ENCODE measurements at places on chromosomes 13 and 19.

DNA sequence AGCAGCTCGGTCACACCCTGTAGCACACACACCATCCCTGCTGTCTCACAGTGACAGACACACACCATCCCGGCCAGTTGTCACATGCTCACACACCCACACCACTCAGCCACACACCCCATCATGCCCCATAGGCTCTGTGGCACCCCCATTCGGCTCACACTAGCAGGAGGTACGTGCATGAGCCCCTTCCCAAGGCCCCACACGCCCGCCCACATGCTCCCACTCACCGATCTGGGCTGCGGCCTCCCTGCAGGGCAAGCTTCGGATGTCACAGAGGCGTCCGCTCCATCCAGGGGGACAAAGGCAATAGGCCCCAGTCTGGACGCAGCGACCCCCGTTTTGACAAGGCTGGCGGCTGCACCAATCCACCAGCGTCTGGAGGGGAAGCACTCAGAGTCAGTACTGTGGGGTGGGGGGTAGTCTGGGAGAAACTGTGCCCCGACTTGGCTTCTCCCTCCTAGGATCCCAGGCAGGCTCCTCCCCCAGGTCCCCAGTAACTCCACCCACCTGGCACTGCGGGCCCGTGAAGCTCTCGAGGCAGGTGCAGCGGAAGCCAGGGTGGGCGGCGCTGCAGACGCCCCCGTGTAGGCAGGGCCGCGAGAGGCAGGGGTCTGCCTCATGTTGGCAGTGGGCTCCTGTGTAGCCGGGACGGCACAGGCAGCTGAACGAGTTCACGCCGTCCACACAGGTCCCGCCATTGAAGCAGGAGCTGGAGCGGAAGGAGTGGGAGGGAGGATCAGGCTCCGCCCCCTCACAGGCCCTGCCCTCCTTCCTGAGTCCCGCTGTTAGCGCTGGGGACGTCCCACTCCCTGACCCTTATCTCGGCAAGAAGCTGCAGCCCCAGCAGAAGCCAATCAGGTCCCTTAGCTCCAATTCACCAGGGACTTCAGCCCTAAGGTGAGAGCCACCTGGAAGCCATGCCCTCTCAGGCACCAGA, 20.1 kb downstream of the NOTCH3 start:
- DNase-seq: no peak

GRCh38 chr13:112869202-112870050, 99.6 kb upstream of the MCF2L start:
- no peak for DNase-seq

DNA sequence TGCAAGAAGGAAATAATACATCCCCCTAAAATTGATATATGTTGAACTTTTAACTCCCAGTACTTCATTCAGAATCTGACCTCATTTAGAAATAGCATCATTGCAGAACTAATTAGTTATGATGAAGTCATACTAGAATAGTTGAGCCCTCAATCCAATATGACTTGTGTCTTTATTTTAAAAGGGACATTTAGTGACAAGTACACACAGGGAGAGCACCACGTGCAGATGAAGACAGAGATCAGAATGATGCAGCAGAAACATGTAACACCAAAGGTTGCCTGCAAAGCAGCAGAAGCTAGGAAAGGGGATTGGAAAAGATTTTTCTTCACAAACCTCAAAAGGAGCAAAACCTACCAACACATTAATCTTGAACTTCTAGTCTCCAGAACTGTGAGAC, 2602.5 kb downstream of the PCDH9 start:
- DNase-seq: no peak

DNA sequence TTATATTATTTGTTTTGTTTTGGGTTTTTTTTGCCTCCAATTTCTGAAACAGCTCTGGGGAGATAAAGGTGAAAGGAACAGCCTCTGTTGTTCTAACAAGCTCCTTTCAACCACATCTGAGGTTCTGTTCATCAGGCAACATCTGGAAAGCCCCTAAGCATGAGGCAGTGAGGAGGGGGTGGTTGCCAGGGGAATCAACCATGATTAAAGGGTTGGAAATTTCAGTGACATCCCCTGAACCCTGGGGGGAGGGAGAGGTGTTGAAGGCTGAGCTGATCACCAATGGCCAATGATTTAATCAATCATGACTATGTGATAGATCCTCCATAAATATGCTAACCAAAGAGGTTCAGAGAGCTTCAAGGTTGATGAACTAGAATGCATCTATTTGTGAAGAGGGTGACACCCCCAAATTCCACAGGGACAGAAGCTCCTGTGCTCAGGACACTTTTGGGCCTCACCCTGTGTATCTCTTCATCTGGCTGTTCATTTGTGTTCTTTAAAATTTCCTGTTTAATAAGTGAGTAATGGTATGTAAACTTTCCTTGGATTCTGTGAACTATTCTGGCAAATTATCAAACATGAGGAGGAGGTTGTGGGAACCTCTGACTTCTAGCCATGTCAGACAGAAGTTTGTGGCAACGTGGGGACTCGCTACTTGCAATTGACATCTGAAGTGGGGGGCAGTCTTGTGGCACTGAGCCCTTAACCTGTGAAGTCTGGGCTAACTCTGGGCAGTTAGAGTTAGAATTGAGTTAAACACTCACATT, 221.3 kb downstream of the NHLRC3 start:
- DNase-seq: peak; percentile 21

- DNase-seq: no peak
These were observed 11.8 kb downstream of the PEPD start for GRCh38 chr19:33509774-33510173.

- DNase-seq: peak; percentile 65
These were observed 2.4 kb upstream of the ARGLU1 start for GRCh38 chr13:106570299-106570852.

DNA sequence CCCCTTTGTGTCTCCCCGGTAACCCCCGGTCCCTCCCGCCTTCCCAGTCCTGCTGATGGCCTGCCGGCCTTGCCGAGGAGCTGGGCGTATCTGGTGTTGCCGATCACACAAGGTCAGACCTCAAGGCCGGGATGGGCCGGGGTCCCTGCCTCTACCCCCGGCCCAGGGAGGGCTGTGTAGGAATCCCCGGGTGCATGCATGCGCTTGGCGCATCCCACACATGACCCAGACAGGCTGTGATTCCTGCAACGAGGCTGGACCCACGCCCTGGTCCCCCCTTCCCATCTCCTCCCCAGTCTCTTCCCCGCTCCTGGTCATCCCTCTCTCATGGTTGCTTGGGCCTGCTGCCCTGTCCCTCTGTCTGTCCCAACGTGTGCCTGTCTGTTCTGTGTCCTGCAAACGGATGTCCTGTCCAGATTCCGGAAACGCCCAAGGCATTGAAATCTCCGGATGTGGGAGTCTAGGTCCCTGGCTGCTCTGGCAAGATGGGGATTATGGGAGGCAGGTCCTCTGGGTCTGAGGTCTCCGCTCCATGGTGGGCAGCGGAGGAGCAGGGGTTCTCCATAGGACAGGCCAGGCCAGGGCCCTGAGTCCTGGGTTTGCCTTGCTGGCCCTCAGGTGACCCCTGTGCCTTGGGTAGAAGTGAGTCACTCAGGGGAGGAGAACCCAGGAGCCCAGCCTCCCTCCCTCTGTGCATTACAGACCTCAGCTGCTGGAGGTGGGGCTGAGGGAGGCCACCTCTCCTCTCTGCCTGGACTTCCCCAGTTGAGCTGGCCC, 1.6 kb downstream of the PKN1 start:
- no peak for DNase-seq

DNA sequence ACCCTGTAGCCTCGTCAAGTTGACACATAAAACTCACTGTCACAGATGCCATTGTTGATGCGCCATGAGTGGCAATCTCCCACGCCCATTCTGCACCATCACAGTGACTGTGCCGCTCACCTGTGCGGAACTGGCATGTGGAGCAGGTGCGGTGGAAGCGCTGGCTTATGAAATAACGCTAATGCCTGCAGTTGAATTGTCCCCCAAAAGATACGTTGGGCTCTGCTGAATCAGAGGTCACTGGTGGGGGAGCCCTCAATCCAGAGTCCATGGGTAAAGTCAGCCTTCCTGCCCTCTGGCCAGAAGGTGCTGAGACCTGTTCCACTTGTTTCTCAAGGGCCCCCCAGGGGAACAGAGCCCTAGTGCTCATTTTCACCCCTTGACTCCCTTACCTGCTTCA, 2.9 kb upstream of the ARHGEF7 start:
- no peak for DNase-seq

GRCh38 chr19:42252365-42253244, 2.3 kb downstream of the ERF start:
- DNase-seq: no peak

DNA sequence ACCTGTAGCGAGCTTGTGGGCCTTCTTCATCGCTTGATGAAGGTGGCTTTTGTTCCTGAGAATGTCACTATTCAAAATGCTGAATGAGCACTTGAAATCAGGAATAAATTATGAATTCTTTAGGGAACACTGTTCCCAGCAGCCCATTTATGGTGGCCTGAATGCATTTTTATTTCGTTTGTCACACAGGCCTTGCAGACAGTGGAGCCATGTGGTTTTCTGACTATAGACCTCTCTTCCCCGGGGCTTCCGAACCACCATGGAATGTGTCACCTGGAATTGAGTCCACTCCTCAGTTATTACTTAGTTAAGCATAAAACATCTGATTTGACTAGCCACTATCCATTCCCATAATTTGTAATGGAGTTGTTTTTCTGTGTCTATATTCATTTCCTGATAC, 396.9 kb downstream of the IRS2 start:
- no peak for DNase-seq

- DNase-seq: no peak
These were observed 135.2 kb downstream of the EFNB2 start for GRCh38 chr13:106400289-106400688.

DNA sequence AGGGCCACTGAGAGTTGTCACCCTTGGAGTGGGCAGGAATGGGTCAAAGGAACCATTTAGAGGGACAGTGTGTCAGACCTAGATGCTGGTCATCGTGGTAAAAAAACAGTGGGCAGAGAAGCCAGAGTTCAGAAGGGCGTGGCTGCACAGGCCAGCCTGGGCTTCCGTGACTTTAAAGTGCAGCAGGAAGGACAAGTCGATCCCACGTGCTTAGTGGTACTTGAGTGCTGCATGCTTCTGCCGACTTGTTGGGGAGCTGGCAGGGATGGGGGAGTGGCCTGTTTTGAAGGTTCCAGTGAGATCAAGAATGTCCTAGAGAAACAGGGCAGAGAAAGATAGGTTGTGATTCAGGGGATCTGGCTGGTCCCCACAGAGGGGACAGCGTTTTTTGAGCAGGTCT, 17.0 kb downstream of the LYL1 start:
- DNase-seq: no peak

- DNase-seq: no peak
These were observed 579 bp downstream of the RPS9 start for GRCh38 chr19:54201172-54201701.

- no peak for DNase-seq
These were observed 5.5 kb upstream of the SERP2 start for GRCh38 chr13:44368062-44368591.

GRCh38 chr13:26377038-26377437, 123.1 kb downstream of the CDK8 start:
- no peak for DNase-seq

- DNase-seq: no peak
These were observed 270.0 kb upstream of the PCDH20 start for GRCh38 chr13:61685682-61686012.

DNA sequence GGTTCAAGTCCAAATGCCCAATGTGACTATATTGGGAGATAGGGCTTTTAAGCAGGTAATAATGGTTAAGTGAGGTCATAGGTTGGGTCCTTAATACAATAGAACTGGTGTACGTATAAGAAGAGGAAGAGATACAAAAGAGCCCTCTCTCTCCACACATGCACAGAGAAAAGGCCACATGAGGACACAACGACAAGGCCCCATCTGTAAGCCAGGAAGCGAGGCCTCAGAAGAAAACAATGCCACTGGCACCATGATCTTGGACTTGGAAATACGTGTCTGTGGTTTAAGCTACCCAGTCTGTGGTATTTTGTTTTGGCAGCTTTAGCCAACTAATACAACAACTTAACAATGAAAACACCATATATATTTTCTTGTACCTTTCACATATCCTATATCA, 23.4 kb upstream of the RFC3 start:
- DNase-seq: no peak

DNA sequence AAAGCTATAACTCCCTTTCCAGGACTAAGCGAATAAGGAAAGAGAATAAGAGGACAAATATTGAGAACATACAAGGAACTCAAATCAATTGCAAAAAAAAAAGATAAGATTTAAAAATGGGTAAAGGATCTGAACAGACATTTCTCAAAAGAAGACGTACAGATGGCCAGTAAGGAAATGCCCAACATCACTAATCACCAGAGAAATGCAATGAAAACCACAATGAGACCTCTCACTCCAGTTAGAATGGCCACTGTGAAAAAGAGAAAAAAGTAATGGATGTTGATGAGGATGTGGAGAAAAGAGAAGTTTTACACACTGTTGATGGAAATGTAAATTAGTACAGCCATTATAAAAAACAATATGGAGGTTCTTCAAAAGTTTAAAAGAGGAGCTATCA, 63.8 kb downstream of the VWA8 start:
- no peak for DNase-seq

DNA sequence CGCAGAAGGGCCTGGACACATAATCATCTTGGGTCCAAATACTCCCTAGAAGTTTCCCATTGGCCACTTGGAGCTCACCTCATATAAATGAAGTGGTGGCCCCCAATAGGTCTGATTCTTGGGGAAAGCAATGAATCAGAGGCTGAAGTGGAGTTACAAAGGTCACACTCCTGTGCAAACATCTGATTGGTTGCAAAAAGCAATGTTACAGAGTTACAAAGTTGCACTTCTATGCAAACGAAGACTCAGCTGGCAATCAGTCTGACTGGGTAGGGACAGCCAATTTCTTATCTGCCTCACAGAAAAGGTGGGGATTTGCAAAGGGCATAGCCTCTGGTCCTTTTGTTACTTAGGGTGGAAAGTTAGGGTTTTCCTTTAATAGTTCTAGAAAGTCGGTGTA, 1.8 kb upstream of the GPR180 start:
- no peak for DNase-seq

DNA sequence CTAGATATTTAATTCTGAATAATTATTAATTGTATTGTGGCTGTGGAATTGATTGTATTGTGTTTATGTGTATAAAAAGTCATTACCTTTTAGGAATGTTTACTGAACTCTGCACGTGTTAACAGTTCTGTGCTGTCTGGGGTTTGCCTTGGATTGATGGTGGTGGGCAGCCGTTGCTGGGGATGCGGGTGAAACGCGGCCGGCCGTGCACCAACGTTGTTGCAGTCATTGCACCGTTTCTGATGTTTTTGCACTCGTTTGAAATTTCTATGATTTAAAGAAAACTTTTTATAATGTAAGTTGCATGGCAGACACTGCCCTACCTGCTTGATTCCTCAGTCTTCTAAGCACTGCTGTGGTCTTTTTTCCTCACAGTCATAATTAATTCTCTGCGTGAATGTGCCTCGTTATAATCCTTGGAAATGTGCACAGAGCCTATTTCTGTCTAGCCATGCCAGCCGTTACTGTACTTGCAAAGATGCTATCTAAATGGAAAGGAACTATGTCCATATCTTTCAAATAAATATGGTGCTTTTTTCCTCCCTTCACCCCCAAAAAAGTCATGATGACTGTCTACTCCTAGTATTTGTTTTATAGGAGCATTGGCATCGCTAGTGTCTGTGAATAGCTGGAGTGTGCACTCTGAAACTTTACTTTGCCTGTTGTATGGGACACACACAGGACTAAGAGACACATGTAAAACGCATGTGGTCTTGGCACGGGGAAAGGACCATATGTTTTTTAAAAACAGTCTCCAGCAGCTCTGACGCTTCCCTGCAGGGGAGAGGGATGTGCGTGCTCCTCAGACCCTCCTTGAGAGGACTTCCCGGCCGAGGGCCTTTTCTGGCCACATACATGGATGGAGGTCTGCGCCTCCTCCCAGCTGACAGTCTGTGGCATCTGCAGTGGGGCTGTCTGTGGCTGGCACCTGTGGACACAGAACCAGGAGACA, 40.7 kb upstream of the MCF2L start:
- no peak for DNase-seq

GRCh38 chr13:38879278-38879677, 111.4 kb downstream of the STOML3 start:
- no peak for DNase-seq
